ENCODE measurements at places on chromosomes 2 and 18.

GRCh38 chr2:230471074-230471473 lies 55.1 kb downstream of the SP100 start:
- DNase-seq, result no peak

GRCh38 chr2:237128845-237129592 lies 43.3 kb downstream of the COPS8 start:
- no peak for DNase-seq

- no peak for DNase-seq
Measured at GRCh38 chr2:4175343-4175742, 472.0 kb downstream of the DCDC2C start.

- DNase-seq, result no peak
Measured at GRCh38 chr2:241871538-241872312, 2.2 kb downstream of the RTP5 start.

DNA sequence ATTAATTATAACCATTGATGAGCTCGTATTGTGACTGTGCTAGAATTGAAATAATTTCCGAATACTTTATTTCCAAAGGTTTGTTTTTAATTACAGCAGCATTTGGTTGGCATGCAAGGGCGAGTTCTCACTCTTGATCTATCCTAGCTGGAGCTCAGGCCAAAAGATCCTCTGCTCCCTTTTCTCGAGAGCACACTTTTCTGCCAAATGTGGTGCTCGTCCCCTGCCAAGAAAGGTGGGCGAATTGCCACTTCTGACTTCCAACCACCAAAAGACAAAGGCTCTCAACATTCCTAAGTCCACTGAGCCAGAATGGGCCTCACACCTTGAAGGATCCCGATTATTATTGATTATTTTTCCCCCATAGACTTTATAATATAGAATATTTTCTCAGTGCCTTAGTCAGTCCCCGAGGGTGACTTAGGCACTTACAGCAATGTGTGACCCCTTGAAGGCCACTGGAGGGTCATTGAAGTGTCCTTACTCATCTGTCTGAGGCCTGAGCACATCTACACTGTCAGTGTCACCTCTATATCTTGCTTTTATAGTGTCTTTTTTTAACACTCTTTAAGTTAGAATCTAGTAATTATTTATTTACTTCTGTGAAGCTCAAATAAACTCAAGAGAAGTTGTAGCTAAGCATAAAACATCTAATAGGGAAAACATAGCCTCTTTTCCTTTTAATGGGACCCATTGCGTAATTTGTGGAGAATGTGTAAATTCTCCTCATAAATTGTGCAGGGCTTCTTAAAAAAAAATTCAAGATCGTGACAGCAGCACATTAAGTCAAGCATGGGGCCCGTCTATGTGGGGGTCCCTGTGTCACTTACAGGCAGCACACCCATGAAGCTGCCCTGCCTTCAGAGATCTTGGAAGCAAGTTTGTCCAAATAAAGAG lies 98.3 kb downstream of the MEIS1 start:
- DNase-seq, result no peak

- no peak for DNase-seq
Measured at GRCh38 chr2:201701646-201702045, 3.2 kb upstream of the MPP4 start.

All from activated gamma-delta T cell treated with anti-CD3 and anti-CD28 coated beads, Interleukin-2, amount 50 U/mL, for 16 hours (primary cell).